Activated T-helper 1 cell treated with anti-CD3 and anti-CD28 coated beads, Interleukin-2, amount 50 U/mL, for 16 hours (primary cell): ENCODE measurements at places on chromosomes 3 and 15.

DNA sequence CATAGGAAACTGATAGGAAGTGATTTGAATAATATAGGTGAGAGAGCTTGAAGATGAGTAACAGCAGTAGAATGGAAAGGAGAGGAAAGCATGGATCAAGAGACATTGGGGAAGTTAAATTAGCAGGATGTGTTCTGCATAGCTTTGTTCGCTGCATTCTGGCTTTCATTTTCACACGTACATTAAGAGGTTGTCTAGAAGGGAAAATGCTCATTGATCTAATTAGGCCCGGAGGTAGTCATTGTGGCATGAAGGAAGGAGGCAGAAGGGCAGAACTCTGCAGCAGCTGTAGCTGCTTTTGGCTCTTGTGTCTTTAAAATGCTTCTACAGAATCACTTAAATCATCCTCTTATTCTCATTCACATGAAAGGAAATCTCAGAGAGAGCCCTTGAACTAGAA is 40.3 kb downstream of the KCNAB1 start:
- no peak for DNase-seq

DNA sequence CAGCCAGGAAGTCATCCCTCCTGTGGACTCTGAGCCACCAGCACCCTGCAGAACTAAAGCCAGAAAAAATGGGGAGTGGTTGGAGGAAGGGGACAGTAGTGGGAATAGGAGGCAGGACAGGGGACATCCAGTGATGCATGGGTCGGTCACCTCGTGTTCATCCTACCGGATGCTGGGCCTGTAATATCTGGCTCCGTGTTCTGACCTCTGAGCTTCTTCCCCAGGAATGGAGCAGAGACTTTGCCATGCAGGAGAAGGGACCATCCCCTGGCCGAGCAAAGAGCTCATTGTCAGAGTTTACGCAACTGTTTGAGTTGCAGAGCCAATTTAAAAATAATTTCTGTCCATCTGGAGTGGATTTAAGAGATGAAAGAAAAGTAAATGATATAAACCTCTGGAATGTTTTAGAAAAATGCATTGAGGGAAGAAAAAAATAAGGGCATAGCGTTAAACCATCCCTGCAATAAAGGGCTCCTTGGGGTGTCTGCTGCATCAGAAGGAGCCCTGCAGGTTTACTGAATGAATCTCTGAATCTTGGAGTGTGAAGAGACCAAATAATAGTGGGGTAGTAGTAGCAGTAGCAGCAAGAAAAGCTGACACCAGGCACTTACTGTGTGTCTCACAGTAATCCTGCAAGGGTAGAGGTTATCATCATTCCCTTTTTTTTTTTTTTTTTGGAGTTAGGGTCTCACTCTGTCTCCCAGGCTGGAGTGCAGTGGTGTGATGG is 70.9 kb downstream of the AAGAB start:
- DNase-seq, result no peak

- DNase-seq, result no peak
Measured at GRCh38 chr3:53077476-53078220, 31.8 kb upstream of the SFMBT1 start.

- DNase-seq, result no peak
Measured at GRCh38 chr3:177089901-177090300, 107.4 kb downstream of the TBL1XR1 start.

GRCh38 chr3:187833375-187833774 is 88.1 kb upstream of the BCL6 start:
- DNase-seq, result no peak

- DNase-seq, result no peak
Measured at GRCh38 chr3:73601481-73601880, 23.3 kb downstream of the PDZRN3 start.

GRCh38 chr15:29668120-29668602 is 154.1 kb downstream of the TJP1 start:
- no peak for DNase-seq

DNA sequence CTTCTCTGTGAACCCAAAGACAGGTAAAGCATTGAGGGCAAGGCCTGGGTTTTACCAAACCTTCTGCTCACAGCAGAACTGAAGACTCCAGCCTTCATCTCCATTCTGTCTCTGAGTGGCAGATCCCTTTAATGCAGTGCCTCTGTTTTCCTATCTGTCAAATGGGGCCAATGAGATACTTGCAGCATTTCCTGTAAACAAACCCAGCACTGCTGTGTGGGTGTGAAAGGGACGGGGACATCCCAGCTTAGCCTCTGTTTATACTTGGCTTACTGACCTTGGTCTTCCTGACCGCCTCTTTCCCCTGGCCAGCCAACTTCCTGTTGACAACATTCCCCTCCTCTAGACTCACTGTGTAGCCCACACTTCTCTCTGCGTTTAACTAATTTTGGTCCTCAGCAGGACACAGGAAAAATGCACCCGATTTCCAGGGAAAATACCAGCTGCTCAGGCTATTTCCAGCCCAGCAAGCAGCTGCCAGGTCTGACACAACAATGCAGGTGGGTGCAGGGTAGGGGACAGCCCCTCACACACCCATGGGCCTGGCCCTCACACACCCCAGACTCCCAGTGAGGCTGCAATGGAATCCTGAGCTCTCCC is 105.9 kb upstream of the HERC1 start:
- DNase-seq, result no peak

DNA sequence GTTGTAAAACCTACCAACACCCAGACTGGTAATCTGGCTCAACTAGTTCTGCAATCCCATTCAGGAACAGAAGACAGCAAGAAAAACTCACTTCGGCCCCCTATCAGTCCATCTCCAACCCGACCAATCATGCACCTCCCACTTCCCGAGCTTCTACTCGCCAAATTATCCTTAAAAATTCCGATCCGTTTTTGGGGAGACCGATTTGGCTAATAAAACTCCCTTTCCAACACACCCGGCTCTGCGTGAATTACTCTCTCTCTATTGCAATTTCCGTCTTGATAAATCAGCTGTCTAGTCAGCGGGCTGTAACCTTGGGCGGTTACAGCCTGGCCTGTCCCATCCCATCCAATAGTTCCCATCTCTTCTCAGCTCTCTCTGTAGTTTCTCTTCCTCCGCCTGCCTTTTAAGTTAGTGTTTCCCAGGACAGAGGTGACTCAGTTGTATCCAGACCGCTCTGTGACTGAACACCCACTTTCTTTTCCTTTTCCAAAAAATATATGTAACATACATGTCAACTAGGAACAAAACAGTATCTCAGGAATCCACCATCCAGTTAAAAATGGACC is 780 bp upstream of the ACAD9 start:
- no peak for DNase-seq

DNA sequence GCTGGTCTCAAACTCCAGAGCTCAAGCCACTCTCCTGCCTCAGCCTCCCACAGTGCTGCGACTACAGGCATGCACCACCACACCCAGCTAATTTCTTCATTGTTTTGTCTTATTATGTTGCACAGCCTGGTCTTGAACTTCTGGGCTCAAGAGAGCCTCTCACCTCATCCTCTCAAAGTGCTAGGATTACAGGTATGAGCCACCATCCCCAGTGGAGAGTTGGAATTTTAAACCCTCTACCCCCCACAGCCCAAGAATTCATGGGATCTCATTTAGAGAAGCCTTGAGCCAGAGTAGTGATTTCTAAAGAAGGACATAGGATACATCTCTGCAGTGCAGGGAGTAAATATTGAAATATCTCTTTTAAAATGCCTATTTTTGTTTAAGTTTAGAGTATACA is 221.1 kb downstream of the CACNA2D3 start:
- DNase-seq, result no peak

- DNase-seq, result no peak
Measured at GRCh38 chr15:69830430-69830829, 267.3 kb downstream of the TLE3 start.

DNA sequence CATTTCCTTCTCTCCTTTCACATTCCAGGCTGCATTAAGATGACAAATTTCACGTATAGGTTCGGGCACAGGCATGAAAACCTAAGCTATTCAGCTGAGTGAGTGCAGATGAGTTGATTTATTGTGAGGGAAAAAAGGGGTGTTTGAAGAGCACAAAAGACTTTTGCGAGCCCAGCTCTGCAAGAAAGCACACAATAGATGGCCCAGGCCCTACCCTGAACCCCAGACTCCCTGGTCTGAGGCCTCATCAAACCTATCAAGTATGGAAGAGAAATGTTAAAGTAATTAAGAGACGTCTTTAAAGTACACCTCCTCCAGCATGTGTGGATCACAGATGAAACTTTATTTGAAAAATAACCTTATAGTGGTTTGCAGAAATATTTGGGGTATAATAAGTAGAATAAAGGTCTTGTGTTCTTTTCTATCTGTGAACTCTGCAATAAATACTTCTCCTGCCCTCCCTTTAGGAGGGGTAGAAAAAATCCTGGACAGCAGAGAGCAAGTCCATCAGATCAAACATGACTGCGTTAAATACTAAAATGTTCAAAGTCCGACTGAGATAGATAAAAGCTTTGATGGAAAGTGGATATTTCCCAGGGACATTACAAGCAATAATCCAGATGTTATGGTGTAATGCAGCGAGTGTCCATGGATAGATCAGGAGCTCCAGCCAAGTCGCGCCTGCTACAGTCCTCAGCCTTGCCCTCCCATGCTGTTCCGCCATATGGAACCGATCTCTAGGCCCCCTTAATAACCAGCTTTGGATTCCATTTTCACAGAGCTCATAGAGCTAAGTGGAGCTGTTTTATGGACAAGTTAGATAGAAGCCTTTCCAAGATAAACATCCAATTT is 121.5 kb downstream of the MCTP2 start:
- DNase-seq, result no peak

- no peak for DNase-seq
Measured at GRCh38 chr3:182364723-182365650, 428.3 kb upstream of the ATP11B start.

- no peak for DNase-seq
Measured at GRCh38 chr15:63349156-63349555, 32.5 kb downstream of the CA12 start.

- DNase-seq, result no peak
Measured at GRCh38 chr3:184175981-184176376, 1.3 kb downstream of the AP2M1 start.

- peak; percentile 22 for DNase-seq
Measured at GRCh38 chr3:149808209-149808829, 4.7 kb upstream of the RNF13 start.

DNA sequence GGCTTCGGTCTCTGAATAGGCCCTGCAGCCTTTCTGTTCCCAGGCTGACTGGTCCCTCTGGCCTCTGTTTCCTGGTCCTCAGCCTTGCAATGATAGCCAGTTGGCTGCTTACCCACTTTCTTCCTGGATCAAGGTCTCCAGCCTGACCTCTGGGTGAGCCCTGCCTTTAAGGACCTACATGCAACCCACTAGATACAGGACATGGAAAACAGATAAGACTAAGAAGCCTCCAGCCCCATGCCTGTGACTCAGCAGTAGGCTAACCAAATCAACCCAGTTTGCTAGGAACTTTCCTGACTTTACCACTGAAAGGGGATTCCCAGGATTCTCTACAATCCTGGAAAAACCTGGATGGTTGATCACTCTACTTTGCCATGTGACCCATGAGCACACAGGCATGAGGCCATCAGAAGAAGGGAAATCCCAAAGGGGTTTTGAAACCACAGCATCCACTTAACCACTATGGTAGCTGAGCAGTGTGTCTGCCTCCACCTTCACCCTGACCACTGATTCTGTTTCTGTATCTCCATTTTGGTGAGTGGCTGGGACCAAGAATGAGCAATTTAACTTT is 188.1 kb downstream of the CHST2 start:
- DNase-seq, result no peak

GRCh38 chr15:85831415-85832113 is 36.8 kb upstream of the KLHL25 start:
- DNase-seq, result peak; percentile 8

- no peak for DNase-seq
Measured at GRCh38 chr15:62457100-62457499, 292.0 kb upstream of the C2CD4B start.

DNA sequence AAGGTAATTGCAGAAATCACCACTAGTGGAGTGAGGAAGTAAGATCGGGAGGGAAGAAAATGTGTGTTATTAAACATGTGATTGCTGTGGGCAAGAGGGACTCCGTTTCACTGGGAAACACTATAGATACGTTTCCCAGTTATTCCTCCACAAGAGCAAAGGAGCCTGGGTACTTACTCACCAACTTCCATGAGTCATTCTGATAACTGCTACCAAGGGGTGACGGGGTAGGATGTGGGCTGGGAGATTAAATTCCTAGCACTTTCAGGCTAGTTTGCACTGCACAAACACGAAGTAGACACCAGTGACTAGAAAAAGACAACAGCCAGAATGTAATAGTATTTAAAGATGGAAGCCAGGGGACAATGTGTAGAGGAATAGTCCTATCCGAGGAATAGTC is 812.9 kb upstream of the CFAP20DC start:
- no peak for DNase-seq

DNA sequence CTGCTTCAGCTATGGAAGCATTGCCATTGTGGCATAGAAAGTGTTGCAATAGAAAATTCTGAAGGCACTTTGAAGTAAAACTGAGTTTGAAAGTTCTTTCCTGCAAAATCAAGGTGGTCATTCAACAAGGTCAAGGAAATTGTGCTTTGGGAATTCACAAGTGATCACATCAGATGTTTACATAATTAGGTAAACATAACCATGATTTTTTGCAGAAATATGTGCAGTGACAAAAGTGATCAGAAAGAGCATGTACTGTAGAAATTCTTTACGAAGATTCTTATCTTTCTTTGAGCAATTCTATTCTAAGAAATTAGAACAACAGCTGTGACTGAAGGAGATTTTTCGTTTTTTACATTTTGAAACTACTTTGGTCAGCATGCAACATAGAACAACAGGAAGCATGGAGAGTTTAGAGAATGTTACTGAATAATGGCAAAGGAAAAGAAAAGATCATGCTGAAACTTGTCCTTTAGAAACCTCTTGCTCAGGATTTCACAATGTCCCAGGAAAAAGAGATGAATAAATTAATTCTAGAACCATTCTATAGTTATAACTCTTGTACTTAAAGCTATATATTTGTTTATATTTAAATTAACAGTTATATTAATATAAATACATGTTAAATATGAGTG is 643.4 kb upstream of the ARPP21 start:
- no peak for DNase-seq

GRCh38 chr3:134495980-134496379 is 10.1 kb downstream of the CEP63 start:
- no peak for DNase-seq

- no peak for DNase-seq
Measured at GRCh38 chr3:62723914-62724217, 151.3 kb downstream of the CADPS start.

DNA sequence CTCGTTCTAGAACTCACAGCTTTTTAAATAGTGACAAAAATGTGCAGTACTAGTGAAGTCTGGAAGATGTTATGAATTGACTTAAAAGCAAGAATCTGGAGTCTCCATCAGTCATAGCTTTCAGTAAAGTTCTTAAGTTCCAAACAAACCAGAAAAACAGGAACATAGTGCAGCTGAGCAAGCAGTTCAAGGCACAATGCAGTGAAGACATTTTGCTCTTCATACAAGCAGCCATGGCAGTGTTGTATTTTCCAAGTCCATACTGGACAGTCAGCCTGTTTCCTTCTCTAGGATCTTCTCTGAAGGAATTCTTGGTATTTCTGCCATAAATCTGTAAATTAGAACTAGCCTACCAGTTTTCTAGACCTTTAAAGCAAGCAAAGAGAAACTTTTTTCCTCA is 90.5 kb downstream of the LRRC28 start:
- DNase-seq, result no peak
